ENCODE measurements at places on chromosomes 3 and 15. TPM values are rescaled to one million over a fixed set of nuclear protein-coding genes. Genes with fewer than 3 reads are reported as not detected.
A peak's percentile ranks its signal among the peaks of the same experiment; 100 is the strongest.

GRCh38 chr3:33807191-33807590 is 8.8 kb downstream of the PDCD6IP start:
- H3K36me3 ChIP-seq, result no peaks in the 10 kb centered on the region
- H3K27me3 ChIP-seq, result no peaks in the 10 kb centered on the region
- DNase-seq, result no peak
- H3K4me3 ChIP-seq, result no peak overlapping the region
- peaks cover 18% of the 10 kb centered on the region for H3K4me1 ChIP-seq
- no peak overlapping the region for H3K27ac ChIP-seq

- no peaks in the 10 kb centered on the region for H3K27me3 ChIP-seq
- no peaks in the 10 kb centered on the region for H3K36me3 ChIP-seq
- H3K4me3 ChIP-seq, result no peak overlapping the region
- DNase-seq, result no peak
- H3K27ac ChIP-seq, result no peak overlapping the region
Observed at GRCh38 chr3:72052841-72053409, 268.0 kb upstream of the PROK2 start.

DNA sequence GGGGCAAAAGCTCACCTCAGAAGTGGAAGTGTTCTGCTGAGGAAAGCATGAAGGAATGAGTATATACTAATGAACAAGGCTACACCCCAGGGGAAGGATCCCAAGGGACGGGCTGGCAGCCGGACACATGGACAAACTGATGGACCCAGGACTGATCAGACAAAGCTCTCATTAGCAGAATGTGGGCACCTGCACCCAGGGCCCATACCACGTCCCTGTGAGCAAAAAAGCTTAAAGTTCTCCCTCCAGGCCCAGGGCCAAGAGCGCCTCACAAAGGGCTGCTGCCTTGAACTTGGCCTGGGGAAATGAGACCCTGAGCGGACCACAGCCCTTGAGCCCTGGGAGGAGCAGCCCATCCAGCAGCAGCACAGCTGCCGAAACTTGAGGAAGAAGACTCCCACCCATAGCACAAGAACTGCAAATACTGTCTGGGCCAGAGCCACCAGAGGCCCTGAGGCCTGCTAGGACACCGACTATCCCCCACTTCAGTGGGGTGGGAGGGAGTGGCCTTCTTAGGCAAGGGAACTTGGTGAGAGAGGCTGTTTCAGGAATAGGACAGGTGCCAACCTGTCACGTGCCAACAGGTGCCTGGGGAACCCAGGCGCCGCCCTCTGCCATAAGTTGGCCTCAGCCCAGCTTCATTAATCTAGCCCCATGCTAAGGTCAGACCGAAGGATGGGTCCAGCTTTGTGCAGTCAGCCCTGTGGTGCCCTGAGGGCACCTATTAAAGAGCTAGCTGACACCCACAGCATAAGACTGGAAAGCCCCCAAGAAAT is 2.3 kb upstream of the GMPPB start:
- peaks cover 13% of the 10 kb centered on the region for H3K4me1 ChIP-seq
- H3K36me3 ChIP-seq, result peaks cover 19% of the 10 kb centered on the region
- DNase-seq, result no peak
- H3K27ac ChIP-seq, result no peak overlapping the region

DNA sequence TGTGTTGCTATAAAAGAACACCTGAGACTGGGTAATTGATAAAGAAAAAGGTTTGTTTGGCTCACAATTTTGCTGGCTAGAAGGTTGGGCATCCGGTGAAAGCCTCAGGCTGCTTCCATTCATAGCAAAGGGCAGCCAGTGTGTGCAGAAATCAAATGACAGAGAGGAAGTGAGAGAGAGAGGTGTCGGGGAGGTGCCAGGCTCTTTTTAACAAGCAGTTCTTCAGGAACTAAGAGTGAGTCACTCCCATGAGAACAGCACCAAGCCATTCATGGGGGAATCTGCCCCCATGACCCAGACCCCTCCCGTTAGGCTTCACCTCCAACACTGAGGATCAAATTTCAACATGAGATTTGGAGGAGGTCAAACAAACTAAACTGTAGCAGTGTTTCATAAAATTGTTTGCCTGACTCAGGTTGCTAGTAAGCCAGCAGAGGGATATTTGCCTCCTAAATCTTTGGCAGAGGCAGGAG is 4.5 kb upstream of the PARP15 start:
- H3K4me1 ChIP-seq, result no peaks in the 10 kb centered on the region
- H3K27me3 ChIP-seq, result no peaks in the 10 kb centered on the region
- no peak for DNase-seq
- H3K27ac ChIP-seq, result no peak overlapping the region
- H3K4me3 ChIP-seq, result no peak overlapping the region

- no peak for DNase-seq
- no peaks in the 10 kb centered on the region for H3K4me1 ChIP-seq
- H3K36me3 ChIP-seq, result no peaks in the 10 kb centered on the region
- no peaks in the 10 kb centered on the region for H3K27me3 ChIP-seq
Observed at GRCh38 chr3:89964347-89964746, 856.9 kb downstream of the EPHA3 start.

DNA sequence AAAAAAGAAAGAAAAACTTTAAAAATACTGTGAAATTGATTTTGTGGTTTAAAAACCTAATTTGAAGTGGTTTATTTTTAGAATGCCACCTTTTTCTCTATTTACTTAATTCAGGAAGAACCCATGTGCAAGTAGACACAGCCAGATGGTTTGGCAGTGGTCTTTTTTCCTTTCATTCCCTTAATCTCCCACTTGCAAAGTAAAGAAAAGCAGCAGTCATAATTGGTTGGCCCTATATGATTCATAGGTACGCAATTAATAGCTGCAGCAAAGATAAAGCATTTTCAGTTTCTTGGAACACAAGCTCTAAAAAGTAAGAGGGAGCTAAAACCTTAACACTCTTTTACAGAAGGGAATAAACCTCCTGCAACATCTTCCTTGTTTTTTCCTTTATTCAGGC is 115.3 kb downstream of the MECOM start:
- H3K4me3 ChIP-seq, result no peak overlapping the region
- no peaks in the 10 kb centered on the region for H3K36me3 ChIP-seq
- no peaks in the 10 kb centered on the region for H3K27me3 ChIP-seq
- no peak overlapping the region for H3K27ac ChIP-seq
- peaks cover 58% of the 10 kb centered on the region for H3K4me1 ChIP-seq

- H3K27me3 ChIP-seq, result no peaks in the 10 kb centered on the region
- no peak overlapping the region for H3K4me3 ChIP-seq
- DNase-seq, result no peak
- H3K4me1 ChIP-seq, result no peaks in the 10 kb centered on the region
- no peak overlapping the region for H3K27ac ChIP-seq
Observed at GRCh38 chr15:91289324-91289723, 189.3 kb downstream of the SV2B start.

GRCh38 chr3:9947025-9947995 is 4.9 kb downstream of the PRRT3 start:
- peak overlapping the region; percentile 83 for H3K27ac ChIP-seq
- no peak for DNase-seq
- H3K27me3 ChIP-seq, result no peaks in the 10 kb centered on the region

- no peak overlapping the region for H3K4me3 ChIP-seq
- H3K27me3 ChIP-seq, result no peaks in the 10 kb centered on the region
- peaks cover 10% of the 10 kb centered on the region for H3K4me1 ChIP-seq
- no peak for DNase-seq
- H3K27ac ChIP-seq, result no peak overlapping the region
Observed at GRCh38 chr15:83362706-83363105, 78.2 kb upstream of the BNC1 start.

DNA sequence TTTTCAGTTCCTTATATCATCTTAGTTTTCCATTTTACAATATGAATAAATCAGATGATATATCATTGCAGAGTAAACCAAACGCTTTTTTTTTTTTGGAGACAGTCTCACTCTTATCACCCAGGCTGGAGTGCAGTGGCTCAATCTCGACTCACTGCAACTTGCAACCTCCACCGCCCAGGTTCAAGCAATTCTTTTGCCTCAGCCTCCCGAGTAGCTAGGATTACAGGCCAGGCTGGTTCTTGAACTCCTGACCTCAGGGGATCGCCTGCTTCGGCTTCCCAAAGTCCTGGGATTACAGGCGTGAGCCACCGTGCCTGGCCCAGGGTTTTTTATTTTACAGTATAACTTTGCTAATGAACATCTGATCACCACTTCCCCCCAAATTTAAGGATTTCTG is 5.9 kb upstream of the EBLN2 start:
- DNase-seq, result no peak
- no peaks in the 10 kb centered on the region for H3K27me3 ChIP-seq
- no peaks in the 10 kb centered on the region for H3K36me3 ChIP-seq
- peaks cover 9% of the 10 kb centered on the region for H3K4me1 ChIP-seq

DNA sequence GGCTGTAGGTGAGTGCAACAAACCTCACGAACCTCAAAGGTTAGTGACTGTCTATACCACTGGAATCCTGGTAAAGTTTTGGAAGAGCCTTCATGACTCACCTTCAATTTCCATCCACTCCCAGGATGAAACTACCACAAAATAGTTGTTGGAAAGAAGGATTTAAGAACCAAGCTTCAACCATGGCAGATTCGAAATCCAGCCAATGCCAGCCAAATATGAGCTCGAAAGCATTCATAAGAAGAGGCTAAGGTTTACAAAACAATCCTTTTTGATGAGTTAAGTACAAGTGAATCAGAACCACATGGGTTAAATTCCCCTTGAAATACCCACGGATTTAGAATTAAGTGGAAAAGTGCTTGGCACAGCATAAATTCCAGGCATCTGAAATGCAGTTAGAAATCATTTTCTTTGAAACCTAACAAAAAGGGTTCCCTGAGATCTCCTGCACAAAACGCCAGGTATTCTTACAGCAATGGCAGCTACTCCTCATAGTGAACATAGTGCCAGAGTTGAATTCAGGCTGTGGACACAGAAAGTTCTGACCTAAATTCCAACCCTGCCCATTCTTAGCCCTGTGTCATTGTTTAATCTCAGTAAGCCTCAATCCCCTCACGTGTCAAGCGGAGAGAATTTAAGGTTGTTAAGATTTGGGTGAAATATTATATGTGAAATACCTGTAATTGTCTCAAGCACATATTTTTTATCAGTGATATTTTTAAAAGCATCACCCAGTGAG is 89.2 kb downstream of the FBN1 start:
- no peak overlapping the region for H3K4me3 ChIP-seq
- H3K4me1 ChIP-seq, result peaks cover 57% of the 10 kb centered on the region
- no peaks in the 10 kb centered on the region for H3K36me3 ChIP-seq
- peak overlapping the region; percentile 74 for H3K27ac ChIP-seq
- no peaks in the 10 kb centered on the region for H3K27me3 ChIP-seq

- no peak for DNase-seq
- H3K4me1 ChIP-seq, result peaks cover 32% of the 10 kb centered on the region
- H3K27me3 ChIP-seq, result no peaks in the 10 kb centered on the region
Observed at GRCh38 chr15:41970456-41970855, 1.9 kb downstream of the EHD4 start.

DNA sequence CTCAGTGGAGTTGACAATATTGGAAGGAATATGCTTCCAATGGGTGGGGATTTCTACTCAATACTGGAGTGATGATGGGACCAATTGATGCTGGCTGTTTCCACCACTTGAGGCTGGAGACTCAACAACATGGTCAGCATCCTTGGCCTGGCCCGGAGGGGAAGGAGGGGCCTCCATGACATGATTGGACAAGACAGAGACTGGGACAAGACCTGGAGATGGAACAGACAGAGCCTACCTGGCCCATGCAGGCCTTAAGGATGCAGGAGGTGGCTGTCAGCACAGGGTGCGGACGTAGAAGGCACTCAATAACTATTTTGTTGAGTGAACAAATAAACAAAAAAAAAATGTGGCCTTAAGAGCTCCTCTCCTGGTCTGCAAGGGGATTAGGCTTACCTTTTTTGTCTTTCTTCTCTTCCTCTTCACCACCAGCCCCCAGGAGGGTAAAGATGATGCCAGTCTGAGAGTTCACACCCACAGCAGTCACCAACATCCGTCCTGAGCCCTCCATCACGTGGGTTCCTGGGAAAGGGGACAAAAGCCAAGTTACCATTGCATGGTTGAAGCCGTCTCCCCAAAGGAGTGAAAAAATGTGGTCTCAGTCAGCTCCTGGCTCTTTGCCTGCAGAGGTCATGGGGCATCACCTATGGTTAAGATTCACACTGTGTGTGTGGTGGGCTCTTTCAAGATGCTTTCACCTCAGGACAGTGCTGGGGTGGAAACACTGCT is 67.1 kb upstream of the SEC13 start:
- H3K36me3 ChIP-seq, result no peaks in the 10 kb centered on the region
- H3K4me1 ChIP-seq, result no peaks in the 10 kb centered on the region
- no peak overlapping the region for H3K4me3 ChIP-seq
- no peak for DNase-seq
- no peak overlapping the region for H3K27ac ChIP-seq

DNA sequence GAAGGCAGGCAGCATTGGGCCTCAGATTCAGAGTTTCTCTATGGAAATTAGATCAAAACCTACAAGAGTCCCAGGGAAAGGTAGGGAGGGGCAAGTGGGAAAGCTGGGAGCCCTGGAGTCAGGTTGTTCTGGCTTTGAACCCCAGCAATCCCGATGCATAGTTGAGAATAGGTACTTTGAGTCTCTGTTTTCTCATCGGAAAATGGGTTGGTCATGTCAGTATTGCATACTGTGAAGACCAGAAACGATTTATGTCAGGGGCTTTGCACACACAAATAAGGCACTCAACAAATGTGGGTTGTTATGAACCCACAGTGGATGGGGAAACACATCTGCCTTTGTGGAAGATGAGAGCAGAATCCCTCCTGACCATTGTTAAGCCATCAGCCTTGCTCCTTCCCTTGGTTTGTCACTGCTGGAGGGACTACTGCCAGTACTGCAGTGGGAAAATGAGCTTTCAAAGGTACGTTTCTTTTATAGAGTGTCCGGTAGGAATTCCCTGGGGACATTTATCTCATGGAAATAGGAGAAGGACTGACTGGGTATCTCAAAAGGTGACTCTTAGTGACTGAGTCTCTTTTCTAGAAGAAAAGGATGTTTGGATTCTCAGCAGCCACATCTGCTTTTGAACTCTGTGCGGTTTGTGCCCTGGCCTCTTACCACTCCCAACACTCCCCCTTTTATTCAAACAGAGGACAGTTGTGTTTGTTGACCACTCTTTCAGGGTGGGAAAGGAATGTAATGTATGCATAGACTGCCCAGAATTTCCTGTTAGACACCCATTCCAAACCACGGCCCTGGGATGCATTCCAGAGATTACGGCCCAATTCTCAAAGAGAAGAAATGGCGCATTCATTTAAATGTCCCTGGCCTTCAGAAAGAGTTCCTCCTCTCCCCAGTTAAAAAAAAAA is 54.6 kb upstream of the VILL start:
- H3K36me3 ChIP-seq, result no peaks in the 10 kb centered on the region
- no peaks in the 10 kb centered on the region for H3K27me3 ChIP-seq
- H3K4me1 ChIP-seq, result peaks cover 26% of the 10 kb centered on the region
- H3K4me3 ChIP-seq, result no peak overlapping the region
- DNase-seq, result no peak
- H3K27ac ChIP-seq, result peak overlapping the region; percentile 52

NEK10 gene
- 21.4 TPM for total RNA-seq

SUMF1 gene
- total RNA-seq, result 63.5 TPM

PRTG gene
- total RNA-seq, result 3.0 TPM

SMCO1 gene
- not detected for total RNA-seq

RTP3 gene
- not detected for total RNA-seq

U2SURP gene
- total RNA-seq, result 53.1 TPM

TRPM1 gene
- total RNA-seq, result not detected

ALCAM gene
- total RNA-seq, result 109 TPM

SPATA16 gene
- total RNA-seq, result not detected

KLF15 gene
- total RNA-seq, result 55.7 TPM

SLC9C1 gene
- not detected for total RNA-seq

Data from thoracic aorta (tissue), 2 donors.